ENCODE measurements at places on chromosomes 6 and 20.

GRCh38 chr6:36197739-36198221 is 1.2 kb downstream of the BRPF3 start:
- no peak for DNase-seq

DNA sequence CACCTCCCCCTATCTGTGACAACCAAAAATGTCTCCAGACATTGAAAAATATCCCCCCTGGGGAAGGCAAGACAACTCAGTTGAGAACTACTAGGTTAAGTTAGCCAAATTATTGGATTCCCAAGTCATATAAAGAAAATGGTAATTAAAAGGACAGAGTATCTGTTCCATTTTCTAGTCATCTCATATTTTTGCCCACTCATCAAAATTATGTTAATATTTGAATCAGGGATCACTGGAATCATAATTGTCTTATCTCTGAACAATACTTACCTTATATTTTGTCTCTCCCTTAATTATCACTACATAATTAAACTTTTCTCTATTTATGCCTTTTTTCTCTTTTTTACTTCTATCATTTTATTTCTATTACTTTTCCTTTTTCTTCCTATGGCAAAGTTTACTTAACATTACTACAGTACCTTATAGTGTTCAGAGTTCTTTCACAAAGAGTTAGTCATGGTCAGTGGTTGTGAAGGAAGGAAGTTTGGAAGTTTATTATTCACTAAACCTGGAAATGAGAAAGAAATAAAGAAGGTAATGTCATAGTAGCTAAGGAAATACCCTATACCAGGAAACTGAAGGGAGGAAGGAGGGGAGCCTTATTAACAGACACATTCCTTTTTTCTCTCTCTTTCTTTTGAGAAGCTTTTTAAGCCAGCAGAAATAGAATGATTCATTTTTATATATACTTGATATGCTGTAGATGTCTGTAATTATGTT is 332.9 kb downstream of the COL12A1 start:
- DNase-seq: no peak

GRCh38 chr20:60258255-60258863 is 300.1 kb downstream of the CDH26 start:
- no peak for DNase-seq

GRCh38 chr6:109311471-109311870 is 70.8 kb downstream of the CD164 start:
- DNase-seq: no peak

GRCh38 chr20:5489601-5490000 is 172.8 kb upstream of the PROKR2 start:
- DNase-seq: no peak

DNA sequence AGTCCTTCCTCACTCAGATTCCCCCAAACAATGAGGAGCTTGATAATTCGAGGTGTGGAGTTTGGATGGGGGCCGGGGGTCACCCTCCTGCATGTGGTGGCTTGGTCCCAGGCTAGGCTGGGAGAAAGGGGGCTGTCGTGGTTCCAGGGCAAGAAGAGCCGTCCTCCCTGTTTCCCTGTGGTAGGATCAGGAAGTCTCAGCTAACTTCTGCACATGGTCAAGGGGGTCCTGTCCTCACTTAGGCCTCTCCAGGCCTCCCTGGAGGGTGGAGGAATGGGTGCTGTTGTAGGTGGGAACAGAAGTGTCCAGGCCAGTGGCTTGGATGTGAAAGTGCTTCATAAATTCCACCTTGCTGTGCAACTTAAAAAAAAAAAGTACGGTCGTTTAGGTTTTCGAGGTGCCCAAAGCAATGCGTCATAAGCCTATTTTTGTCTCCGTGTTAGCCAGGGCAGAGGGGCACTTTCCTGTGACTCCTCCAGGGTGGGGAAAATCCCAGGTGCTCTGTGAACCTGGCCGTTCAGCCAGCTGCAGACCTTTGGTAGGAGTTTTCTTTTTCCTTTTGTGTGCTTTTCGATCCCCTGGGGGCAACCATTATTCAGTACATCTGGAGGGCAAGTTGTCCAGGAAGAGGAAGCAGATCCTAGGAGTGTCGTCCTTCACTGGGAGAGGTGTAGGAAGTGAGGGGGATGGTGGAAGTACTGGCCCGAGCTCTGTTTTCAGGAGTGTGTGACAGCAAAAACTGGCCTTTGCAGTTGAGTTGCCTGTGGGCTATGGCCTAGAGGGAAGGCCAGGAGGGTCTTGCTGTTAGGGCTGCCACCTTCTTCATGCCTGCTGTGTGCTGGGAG is 9.6 kb downstream of the IGF2R start:
- no peak for DNase-seq

DNA sequence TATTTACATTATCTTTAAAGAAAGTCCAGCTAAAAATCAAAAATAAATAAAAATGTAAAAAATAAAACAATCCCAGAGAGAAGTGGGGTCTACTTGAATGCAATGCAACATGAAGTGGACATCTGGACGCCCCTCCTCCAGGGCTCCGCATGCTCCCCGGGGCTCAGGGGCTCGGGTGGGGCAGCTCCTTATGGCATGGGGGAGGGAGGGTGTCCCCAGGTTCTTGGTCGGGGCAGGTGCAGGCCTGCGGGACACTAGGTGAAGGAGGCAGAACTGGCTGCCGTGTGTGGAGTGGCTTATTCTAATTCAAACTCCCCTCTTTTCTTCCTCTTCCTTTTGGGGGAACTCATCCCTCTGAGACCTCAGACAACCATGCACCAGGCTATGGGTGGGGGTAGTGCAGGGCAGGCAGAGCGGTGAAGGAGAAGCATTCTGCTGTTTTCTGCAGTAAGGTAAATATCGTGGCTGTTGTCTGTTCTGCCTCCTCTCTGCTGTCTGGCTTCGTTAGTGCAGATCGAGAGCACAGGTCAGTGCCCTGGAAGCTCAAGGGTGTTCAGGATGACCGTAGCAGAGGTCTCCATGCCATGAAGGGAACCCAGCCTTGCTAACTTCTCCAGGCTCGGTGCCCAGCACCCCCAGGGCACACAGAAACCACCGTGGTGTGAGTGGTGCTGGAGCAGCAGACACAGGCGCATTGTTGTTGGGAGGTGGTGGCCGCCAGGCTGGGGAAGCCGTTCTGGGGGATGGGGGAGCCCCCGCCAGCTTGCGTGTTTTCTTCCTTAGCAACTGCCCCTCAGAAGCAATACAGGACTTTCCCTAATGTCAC is 82.6 kb downstream of the TTLL2 start:
- no peak for DNase-seq

DNA sequence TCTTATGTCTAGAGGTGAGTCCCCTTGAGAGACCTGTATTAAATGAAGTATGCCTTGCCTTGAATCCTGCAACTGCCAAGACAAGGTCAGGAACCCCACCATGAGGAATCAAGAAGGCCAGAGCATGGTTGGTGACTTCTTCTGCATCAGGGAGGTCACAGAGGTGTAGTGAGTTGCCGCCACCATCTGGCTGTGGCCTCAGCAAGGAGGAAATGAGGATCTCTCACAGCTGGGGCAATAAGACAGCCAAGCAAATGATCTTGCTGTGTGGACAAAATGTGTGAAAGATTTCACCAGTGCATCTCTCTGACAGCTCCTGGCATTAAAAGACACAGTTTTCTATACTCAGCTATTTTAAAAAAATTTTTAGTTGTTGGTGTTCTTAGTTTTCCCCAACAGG is 611.0 kb downstream of the DOK5 start:
- DNase-seq: no peak

DNA sequence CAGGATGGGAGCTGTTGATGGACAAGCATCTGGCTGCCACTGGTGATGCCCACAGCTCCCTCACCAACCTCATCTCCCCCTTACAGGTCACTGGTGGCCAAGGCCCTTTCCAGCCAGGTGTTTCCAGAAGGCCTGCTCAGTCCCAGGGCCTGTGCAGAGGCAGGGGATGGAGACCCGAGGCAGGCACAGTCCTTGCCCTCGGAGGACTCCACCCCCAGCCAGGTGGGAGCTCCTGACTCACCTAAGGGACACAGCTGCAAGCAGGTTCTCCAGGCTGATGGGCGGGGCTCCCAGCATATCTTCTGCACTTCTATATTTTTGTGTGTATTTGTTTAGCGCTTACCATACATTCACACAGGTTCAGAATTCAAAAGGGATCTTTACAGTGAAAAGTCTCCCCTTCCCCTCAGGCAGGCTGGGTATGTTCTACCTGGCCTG is 17.4 kb downstream of the PRPH2 start:
- DNase-seq: no peak
